ENCODE measurements at places on chromosomes 3 and 15. TPM values are rescaled to one million over a fixed set of nuclear protein-coding genes. Genes with fewer than 3 reads are reported as not detected.

The STAB1 gene
- total RNA-seq: 0.17 TPM

The MEGF11 gene
- total RNA-seq: not detected

The NCKIPSD gene
- total RNA-seq: 14.8 TPM

The LSAMP gene
- total RNA-seq: not detected

The MESP2 gene
- total RNA-seq: 0.31 TPM

GRCh38 chr15:60989696-60990095, 239.4 kb downstream of the RORA start:
- no peak for DNase-seq

GRCh38 chr3:189286188-189286587, 114.4 kb downstream of the TPRG1 start:
- DNase-seq: no peak

DNA sequence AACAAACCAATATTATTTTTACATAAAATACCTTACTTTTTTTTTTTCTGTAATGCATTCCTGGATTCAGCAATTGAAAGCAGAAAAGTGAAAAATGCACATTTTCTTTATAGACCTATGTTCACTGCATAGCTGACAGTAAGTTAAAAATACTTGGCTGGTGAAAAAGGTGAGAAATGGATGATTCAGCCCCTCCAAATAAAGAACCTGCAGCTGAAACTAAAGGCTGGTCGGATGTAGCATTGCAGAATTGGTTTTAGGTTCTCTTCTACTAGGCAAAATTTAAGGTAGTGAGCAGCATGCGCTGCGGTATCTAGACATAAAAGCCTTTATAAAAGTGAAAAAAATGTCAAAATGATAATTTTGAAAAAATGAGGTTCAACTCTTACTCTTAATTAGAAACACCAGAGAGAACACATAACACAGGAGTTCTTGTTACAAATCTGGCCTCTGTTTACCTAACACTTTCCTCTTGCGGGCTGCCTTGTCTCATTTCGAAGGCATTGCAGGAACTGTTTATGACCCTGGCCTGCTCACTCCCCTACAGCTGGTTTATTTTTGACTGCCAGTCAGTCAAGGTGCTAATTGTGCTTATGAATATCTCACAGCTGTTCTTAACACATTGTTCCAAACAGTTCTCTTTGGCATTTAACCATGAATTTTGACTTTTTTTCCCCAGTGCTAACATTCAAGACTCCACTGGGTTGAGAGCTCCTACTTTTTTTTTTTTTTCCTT, 455.4 kb upstream of the TBL1XR1 start:
- DNase-seq: no peak

DNA sequence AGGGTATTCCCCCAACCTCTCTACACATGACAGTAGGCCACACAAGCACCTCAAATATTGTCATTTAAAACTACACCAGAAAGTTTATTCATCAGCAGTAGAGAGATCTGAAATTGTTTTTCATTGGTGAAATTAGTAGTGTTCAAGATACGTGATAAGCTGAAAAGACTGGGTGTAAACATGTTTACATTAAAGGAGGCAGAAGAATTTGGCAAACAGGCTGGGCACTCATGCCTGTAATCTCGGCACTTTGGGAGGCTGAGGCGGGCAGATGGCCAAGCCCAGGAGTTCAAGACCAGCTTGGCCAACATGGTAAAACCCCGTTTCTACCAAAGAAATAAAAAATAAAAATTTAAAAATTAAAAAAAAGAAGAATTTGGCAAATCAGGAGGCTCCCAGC, 255.6 kb downstream of the FOXP1 start:
- no peak for DNase-seq

DNA sequence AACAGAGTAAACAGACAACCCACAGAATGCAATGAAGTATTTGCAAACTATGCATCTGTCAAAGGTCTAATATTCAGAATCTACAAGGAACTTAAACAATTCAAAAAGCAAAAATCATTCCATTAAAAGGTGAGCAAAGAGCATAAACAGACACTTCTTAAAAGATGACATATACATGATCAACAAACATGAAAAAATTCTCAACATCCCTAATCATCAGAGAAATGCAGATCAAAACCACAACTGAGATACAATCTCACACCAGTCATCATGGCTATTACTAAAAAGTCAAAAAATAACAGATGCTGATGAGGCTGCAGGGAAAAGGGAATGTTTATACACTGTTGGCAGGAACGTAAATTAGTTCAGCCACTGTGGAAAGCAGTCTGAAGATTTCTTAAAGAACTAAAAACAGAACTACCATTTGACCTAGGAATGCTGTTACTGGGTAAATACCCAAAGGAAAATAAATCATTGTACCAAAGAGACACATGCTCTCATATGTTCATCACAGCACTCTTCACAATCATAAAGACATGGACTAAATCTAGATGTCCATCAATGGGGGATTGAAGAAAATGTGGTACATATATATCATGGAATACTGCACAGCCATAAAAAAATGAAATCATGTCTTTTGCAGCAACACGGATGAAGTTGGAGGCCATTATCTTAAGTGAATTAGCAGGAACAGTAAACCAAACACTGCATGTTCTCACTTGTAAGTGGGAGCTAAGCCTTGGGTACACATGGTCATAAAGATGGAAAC, 393.3 kb upstream of the CBLB start:
- peak; percentile 58 for DNase-seq

All from mammary epithelial cell (primary cell).